RWPE1 (cell line): ENCODE measurements at places on chromosomes 2 and 18.

DNA sequence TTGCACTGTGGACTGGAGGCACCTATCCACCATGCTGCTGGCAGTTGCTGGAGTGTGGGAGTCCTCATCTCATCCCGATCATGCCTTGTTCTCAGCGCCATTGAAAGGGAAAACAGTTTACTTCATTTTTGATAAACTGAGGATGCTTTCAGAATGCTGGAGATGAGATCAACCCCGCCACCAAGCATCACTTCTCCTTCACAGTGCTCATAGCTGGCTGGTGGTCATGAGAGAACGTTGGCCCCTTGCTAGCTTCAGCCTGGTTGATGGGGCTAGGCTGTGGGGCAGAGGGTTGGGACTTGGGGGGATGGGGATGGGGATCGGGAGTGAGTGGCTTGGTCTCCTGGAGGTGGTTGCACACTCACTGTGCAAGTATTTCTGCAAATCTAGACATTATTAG is 30.1 kb downstream of the SOX11 start:
- DNase-seq, result no peak

DNA sequence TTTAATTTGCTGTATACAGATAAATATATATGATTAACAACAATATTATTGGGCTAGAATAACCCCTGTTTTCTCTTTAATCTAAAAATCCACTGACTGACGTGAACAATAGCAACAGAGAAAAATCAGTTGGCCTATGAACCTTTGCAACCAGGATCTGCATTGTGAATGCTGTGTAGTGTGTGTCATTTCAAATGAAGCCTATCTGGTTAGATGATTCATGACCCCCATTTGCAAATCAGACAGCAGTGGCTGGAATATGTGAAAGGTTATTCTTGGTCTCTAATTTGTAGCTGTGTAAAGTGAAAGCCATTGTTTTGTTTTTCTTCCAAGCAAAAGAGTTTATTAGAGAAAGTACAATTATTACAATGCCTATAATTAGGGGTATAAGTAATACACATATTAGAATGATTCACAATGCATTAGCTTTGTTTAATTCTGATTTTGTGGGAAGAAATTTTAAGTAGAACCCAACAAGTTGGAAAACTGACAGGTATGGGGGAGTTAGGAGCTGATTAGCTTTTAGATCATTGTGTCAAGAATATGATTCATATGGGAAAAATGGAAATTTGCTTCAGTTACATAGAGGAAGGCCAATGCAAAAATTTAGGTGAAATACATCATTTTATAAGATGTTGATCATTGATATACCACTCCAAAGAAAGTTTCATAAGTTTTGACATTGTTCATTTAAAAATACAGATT is 1362.2 kb upstream of the TMEFF2 start:
- DNase-seq, result no peak

DNA sequence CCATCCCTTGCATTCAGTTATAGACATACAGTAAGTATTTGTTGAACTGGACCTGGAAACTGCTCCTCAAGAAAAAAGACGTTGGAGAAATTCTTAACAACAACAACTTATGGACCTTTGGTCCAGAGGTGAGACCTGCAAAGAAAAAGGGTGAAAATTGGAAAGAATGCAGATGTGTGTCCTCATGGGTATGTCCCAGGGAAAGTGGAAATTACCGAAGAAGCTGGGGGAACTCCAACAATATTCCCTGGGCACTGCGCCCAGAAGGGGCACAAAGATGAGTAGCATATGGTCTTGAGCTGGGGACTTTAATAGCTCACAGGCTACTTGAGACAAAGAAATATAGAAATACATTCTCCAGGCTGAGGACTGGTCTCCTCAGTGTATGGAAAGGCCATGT is 35.5 kb upstream of the YWHAQ start:
- DNase-seq, result no peak

DNA sequence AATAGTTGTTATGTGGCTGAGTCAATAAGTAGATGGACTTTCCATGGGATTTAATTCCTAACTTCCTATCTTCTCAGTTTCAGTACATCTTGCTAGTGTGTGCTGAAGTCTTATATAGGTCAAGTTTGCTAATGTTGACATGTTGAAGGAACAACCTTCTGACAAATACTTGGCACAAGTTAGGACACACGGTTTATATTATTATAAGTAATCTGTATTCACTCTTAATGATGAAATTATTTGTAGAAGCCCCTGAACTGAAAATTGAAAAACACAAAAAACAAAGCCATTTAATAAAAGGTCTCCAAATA is 19.2 kb downstream of the ARL5A start:
- DNase-seq, result no peak

DNA sequence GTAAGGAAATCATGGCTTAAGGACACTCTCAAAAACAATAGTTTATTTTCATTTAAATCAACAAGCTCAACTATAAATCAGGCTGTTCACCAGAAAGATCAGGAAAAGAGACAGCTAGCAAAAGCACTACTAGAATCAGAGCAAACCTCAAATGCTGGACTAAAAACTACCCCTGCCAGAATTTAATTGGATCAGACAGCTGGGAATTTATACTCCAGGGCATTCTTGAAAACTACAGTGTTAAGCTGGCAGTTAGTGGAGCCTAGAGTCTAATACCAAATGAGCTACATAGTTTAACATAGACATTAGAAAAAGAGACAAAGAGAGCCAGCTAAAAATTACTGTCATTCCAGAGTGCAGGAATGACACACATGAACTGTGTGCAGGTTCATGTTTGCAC is 1016.4 kb upstream of the CRIM1 start:
- DNase-seq, result no peak

DNA sequence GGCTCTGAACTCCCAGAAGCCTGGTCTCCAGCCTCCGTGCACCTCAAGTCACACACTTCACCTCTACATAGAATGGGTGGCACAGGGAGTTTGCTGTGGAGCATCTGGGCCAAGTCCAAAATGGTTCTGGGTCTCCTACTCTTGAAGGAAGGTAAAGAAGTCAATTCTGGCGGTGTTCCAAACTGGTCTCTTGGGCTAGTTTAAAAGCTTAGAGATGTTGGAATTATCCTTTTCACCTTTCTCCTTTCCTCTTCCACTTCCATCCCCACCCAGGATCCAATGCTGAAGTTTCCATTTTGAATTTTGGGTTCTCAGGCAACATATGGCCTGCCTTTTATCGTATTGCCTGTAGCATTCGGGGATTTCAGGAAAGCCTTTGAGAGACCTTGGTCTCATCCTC is 325.2 kb downstream of the PDE11A start:
- DNase-seq, result no peak

DNA sequence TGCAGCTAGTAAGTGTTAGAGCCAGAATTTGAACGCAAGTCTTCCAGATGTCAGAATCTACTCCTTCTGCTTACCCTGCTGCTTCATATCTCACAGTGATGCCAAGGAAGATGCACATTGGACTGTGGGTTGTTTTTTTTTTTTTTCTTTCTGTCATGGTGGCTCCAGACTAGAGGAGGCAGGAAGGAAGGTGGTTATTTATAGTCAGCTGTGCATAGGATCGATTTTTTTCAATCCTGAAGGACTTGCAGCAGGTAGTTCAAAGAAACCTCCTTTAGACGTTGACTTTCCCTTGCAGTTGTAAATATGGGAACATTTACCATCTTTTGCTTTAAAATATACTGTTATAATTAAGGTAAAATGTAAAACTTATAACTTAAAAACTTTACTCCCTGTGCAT is 17.3 kb downstream of the NEDD4L start:
- no peak for DNase-seq

DNA sequence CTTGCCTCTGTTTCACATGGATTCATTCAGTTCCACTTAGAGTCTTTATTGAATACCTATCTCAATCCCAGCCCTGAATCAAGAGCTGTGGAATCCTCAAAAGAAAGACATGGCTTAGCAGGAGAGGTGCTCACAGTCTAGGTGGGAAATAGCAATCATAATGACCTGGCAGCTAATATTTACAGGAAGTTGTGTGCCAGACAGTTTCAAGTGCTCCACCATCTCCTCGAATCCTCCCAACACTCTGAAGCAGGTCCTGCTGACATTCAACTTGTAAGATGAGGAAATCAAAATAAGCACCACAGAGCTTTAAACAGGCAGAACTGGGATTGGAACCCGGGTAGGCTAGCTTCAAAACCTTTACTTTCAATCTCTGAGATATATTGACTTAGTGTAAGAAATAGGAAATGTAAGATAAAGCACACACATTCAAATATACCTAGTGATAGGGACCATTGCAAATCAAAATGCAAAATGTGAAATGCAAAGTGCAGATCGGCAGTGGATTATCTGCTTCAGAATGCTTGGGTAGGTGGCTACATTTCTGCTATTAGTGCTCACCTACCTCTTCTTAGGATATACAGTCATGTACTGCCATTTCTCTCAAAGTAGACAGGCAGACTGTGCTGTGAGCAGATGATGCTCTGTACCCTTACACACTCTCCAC is 182.0 kb downstream of the PRKCE start:
- DNase-seq, result no peak

DNA sequence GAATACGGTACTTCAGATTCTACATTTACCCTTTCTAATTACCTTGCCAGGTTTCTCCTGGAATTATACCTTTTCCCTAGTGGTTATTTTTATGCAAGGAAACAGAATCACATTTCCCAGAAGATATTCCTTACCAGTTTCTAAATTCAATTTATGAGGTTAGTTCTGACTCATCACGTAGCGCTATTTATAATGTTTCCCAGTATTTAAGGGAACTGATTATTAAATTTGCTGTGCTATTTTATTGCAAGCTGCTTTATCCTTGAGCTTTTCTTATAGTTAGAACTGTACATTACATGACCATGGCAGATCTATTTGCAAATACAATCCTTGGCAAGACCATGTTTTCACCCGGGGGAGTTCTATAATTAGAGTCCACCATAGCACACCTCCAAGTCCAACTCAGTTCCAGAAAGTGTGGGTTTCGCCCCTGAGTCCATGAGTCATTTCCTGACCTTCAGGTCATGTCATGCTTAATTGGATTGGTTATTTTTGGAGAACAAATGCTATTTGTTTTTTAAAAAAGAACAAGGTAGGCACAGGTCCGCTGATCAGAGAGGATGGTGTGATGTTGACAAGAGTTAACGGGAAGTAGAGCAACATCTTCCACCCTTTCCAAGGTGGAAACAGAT is 126.6 kb downstream of the ZNF532 start:
- no peak for DNase-seq

DNA sequence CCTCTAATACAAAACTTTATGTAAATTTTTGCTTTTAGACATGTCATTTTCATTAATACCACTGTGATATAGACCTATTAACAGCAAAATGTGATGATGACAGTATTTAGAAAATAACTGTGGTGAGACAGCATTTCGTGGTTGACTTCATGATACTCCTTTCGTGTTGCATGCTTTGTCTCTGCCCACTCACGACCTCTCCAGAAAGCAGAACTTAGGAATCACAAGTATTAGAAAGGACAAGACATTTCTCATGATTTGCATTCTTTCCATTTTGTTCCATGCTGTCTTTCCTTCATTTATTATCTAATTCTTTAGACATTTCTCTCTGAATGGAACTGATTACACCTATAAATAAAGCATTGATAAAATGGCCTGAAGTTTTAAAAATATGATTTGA is 85.2 kb upstream of the POU3F3 start:
- no peak for DNase-seq

GRCh38 chr2:209495855-209496585 is 72.2 kb downstream of the MAP2 start:
- peak; percentile 90 for DNase-seq

DNA sequence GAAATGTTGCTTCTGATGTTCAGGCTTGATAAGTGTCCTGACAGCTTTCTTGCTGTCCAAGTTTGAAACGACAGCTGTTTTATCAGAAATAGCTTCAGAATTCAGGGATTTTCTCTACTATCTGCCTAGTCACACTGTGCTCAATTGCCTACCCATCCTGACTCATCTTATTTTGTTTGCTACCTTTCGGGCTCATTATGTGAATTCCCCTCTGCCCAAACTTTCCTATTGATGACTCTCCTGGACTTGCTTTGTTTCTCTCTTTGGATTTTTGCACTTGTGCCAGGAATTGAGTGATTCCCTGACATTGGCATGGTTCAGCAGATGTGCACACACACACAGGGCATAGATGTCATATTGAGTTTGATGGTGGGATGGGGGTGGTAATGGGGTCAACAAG is 1052.6 kb upstream of the PIK3C3 start:
- no peak for DNase-seq

GRCh38 chr2:225011585-225011984 is 30.7 kb downstream of the DOCK10 start:
- no peak for DNase-seq

GRCh38 chr2:71897137-71897480 is 250.6 kb downstream of the CYP26B1 start:
- DNase-seq, result no peak

- no peak for DNase-seq
These were observed 17.7 kb upstream of the SEMA4C start for GRCh38 chr2:96887493-96888012.

DNA sequence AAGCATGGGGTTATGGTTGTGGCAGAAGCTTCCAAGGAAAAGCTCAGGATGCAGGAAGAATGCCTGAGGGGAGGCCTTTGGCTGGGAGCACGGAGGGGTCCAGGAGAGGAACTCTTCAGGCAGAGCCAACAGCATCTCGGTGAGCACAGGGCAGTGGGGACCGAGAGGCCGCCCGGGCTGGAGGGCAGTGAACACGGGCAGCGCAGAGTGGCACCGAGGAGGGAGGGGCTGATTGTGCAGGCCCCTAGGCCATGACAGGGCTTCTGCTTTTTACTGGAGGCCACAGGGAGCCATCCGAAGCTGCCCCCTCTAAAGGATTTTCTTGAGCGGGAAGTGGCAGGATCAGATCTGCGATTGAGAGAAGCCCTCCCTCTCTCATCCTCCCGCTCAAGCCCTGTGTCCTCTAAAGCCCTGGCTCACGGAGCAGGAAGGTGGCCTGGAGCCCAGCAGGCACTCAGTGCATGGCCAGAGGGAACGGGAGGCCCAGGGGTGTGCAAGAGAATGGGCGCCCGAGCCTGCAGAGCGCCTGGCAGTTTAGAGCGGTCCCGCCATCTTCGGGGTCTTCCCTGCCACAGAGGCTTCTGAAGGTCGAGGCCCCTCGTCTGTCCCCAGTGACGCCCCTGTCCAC is 110.0 kb upstream of the STON1 start:
- no peak for DNase-seq

DNA sequence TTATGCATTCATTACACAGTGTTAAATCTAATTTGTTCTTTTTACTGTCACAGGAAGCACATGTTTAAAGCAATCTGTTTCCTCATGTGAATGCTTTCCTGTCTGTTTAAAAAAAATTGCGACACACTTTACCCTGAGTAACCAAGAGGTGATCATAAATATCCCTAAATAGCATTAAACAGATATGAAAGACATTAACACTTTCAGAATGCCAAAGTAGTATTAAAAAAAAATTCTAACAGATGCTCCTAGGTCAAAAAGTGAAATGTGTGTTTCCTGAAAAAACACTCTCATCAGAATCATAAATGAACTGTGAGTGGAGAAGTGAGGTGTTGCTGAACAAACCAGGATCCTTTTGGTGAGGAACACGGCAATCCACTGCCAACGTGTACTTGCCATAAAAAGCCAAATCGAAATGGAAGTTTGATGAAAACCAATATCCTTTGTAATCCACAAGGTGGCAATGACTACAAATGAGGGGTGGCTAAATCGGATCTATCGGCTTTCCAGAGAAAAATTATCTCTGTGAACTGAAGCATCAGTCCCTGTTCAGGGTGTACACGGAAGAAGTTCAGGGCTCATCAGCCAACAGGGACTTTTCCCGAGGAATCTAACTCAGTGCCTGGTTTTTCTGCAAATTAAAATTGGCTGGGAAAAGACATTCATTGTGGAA is 248.9 kb downstream of the TCF4 start:
- no peak for DNase-seq
